CD4-positive, alpha-beta memory T cell (primary cell): ENCODE measurements at places on chromosomes 11 and 22. TPM values are rescaled to one million over a fixed set of nuclear protein-coding genes. Genes with fewer than 3 reads are reported as not detected.

ZNRF3 gene
- 0.89 TPM for total RNA-seq

GRCh38 chr11:26149585-26149984 lies 182.3 kb upstream of the ANO3 start:
- no peak overlapping the region for H3K27ac ChIP-seq
- no peak for DNase-seq
- no peak overlapping the region for H3K4me3 ChIP-seq
- H3K36me3 ChIP-seq = no peaks in the 10 kb centered on the region
- H3K27me3 ChIP-seq = no peaks in the 10 kb centered on the region
- no peaks in the 10 kb centered on the region for H3K4me1 ChIP-seq

GRCh38 chr11:128279866-128280265 lies 307.5 kb downstream of the ETS1 start:
- DNase-seq = no peak
- no peaks in the 10 kb centered on the region for H3K36me3 ChIP-seq
- no peak overlapping the region for H3K4me3 ChIP-seq
- H3K27me3 ChIP-seq = no peaks in the 10 kb centered on the region
- H3K27ac ChIP-seq = no peak overlapping the region

GRCh38 chr11:60918939-60919265 lies 4.9 kb downstream of the TMEM109 start:
- peaks cover 2% of the 10 kb centered on the region for H3K27me3 ChIP-seq
- peaks cover 41% of the 10 kb centered on the region for H3K36me3 ChIP-seq
- H3K4me3 ChIP-seq = no peak overlapping the region
- H3K4me1 ChIP-seq = peaks cover 26% of the 10 kb centered on the region

DNA sequence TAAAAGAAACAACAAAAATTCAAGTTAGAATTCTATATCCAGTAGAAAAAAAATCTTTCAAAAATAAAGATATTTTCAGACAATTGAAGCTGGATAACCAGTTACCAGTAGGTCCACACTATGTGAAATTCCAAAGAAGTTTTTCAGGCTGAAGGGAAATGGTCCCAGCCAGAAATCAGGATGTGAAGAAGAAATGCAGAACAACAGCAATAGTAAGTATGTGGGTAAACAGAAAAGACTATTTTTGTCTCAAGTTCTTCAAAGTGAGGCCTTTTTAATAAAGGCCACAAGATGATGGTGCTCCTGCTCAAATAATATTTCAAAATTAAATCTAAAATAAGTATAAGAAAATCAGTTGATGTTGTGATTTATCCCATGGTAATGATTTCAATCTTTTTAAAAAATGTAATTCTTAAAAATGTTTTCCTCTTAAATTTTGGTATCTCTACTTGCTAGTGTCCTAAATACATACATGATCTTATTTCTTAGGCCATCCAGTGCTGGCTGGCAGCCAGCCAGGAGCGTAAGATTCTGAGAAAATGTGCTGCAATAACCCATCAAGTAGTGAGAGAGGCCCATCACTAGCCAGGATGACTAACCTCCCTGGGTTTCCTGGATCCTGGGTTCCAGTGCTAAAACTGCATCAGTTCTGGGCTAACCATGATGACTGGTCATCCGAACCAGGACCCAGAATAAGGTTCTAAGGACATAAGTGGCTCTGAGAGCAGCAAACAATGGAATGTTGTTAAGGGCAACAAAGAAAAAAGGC lies 15.6 kb upstream of the UCP3 start:
- H3K27me3 ChIP-seq = no peaks in the 10 kb centered on the region
- DNase-seq = no peak
- no peak overlapping the region for H3K27ac ChIP-seq
